ENCODE measurements at places on chromosomes 5 and 9. TPM values are rescaled to one million over a fixed set of nuclear protein-coding genes. Genes with fewer than 3 reads are reported as not detected.

GRCh38 chr9:135671591-135672041, 8.5 kb downstream of the LCN9 start:
- no peak for DNase-seq

GRCh38 chr5:178991190-178992145, 3.7 kb downstream of the GRM6 start:
- no peak for DNase-seq

GRCh38 chr5:65722575-65723403, 784 bp downstream of the NLN start:
- no peak for DNase-seq

The STPG3 gene
- total RNA-seq = not detected

DNA sequence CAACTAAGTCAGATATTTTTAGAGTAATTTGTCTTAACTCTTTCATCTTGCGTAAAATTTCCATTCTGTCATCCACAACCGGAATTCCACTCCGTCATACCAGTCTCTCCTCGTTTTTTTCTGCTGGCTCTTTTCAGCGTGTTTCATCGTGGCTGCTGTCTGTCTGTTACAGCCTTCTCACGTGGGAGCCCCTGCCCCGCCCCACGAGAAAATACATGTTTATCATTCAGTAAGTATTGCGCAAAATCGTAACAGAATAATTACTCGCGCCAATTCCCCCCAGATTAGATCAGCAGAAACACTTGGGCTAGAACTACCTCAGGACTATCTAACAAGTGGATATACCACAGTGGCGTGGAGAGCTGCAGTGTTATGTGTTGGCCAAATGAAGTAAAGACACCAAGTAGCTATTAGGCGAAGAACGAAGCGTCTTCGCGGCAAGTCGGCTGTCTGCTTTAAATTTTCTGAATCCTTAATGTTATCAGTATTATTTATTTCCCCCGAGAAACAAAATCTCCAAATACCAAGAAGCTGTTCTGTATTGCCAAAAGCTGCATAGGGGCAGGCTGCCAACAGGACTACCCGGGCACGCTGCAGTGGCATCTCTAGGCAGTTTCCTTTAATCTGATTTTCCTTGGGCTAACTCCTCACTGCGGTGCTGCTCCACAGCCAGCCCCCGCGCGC, 566 bp upstream of the FOCAD start:
- DNase-seq = peak; percentile 57

The LTC4S gene
- 3.0 TPM for total RNA-seq

All from transverse colon (tissue), 4 donors.